ENCODE measurements at places on chromosomes 5 and 9.

GRCh38 chr9:10700915-10701314 is 88.1 kb upstream of the PTPRD start:
- DNase-seq = no peak

DNA sequence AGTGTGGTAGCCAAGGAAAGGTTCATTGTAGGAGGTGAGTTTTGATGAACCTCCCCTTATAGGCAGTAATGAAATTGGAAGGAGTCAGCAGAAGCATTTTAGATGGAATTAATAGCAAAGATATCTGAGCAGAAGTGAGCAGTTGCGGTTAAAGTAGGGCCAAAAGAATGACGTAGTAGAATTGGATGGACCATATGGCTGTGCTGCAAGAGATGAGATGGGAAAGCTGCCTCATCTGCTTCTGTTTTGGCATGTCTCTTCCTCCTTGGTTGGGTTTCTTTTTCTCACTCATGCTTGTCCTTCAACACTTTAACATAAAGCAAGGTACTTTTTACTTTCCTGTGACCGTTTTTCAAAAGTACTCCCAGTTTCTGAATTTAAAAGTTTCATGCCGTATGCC is 55.8 kb downstream of the AQP7 start:
- no peak for DNase-seq

- no peak for DNase-seq
These were observed 59.8 kb upstream of the SNX2 start for GRCh38 chr5:122715095-122715494.

DNA sequence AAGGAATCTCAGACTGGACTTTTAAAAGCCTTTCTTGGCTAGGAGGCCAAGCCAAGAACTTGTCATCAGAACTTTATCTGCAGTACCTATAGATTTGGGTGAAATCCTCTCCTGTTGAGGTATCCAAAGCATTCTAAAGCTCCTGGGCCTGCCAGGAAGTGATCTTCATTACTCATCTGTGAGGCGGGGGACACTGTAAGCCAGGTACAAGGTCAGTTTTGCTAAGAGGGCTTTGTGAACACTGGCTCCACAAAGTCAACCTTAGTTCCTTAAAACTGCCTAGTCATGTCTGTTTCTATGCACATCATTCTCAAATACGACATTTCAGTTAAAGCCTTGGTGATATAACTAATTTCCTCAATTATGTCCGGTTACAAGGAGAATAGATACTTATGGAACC is 236.7 kb downstream of the PIK3R1 start:
- no peak for DNase-seq

GRCh38 chr9:135523521-135524129 is 2.4 kb downstream of the LCN1 start:
- DNase-seq = no peak

DNA sequence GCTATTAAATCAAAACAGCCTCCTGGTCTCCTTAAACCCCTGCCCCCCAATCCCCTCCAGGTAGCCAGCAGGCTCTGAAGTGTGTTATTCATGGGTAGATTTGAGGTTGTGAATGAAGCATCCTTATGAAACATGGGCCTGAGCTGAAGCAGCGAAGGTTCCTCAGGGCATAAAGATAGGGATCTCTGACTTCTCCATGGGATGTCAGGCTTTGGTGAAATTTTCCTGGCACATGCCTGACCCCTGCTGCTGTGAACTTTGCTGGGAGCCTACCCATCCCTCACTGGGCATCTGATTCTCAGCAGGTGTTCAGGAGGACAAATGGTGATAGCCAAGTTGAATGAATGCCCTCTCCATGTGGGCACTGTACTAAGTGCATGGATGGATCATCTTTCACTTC is 250.3 kb downstream of the ASTN2 start:
- no peak for DNase-seq

DNA sequence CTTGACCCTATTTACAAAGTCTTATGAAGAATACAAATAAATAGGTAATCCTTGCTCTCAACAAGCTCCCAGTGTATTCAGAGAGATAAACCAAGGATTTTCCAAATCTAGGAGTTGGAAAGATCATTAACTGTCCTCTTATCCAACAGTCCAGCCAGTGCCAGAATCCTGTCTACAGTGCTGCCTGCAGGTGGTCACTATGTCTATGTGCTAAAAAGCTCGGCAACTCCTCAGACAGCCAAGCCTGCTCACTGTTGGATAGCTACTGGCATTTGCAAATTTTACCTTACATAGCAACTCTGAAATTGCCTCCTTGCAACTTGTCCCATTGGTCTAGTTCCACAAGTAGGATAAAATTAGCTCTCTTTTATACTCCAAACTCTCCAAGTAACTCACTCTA is 187.4 kb downstream of the DCP2 start:
- DNase-seq = no peak

- no peak for DNase-seq
These were observed 2.7 kb upstream of the PCBD2 start for GRCh38 chr5:134902071-134902801.

DNA sequence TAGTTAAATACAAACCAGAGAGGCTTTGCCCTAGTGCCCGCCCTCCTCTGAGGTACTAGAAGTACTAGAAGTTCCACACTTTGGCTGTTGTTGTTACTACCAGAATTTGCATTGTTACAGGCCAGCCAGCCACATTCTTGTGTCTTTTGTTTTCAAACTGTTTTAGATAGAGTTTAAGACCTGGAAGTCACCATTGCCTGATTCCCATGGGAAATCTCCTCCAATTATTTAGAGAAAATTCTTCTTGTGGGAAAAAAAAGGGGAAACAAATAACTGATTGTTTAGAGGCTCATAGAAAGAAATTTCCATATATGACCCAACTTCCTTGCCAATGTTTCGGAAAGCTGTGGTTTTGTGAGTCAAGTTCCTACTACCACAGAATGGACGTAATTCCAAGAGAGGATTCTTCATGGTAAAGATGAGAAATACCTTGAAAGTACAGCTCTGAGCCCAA is 252.2 kb downstream of the GOLPH3 start:
- no peak for DNase-seq

- DNase-seq = no peak
These were observed 85.8 kb downstream of the SNX18 start for GRCh38 chr5:54603372-54603771.

DNA sequence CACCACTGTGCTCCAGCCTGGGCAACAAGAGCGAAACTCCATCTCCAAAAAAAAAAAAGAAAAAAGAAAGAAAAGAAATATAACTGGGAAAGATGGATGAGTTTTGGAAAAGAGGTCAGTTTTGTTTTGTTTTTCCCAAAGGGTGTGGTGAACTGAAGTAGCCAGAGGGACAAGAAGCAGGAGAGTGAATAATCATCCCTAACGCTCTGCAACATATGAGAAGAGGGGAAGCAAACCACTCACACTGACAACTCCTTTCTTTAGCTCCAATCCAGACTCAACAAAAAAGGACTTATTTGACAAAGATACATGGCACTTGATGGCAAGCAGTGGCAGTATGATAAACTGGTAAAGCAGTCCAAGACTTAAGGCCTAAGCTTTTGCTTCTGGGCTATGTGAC is 176.1 kb upstream of the HMHB1 start:
- no peak for DNase-seq
